ENCODE measurements at places on chromosomes 2 and 18.

GRCh38 chr2:186972281-186972970 is 123.5 kb upstream of the ZSWIM2 start:
- DNase-seq, result no peak

DNA sequence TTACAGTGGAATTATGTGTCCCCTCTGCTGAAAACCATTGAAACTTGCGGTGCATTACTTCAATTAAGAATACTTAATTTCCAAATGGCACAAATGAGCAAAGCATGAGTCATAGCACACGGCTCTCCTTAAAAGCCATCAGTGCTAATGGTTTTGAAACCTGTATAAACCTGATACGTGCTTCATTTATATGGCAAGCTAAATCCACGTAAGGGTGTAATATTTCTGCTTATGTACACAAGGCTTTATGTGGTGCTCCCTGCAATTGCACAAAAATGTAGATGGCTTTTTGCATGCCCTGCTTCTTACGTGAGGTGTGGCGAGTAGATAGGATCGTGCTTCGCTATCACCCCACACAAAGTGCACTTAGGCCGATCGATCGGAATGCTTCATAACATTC is 840.9 kb downstream of the GALR1 start:
- no peak for DNase-seq

GRCh38 chr2:236001166-236001828 is 166.9 kb downstream of the GBX2 start:
- DNase-seq, result no peak

GRCh38 chr2:98158305-98158704 is 71.3 kb downstream of the VWA3B start:
- no peak for DNase-seq

GRCh38 chr2:203612246-203612645 is 77.1 kb upstream of the RAPH1 start:
- no peak for DNase-seq

DNA sequence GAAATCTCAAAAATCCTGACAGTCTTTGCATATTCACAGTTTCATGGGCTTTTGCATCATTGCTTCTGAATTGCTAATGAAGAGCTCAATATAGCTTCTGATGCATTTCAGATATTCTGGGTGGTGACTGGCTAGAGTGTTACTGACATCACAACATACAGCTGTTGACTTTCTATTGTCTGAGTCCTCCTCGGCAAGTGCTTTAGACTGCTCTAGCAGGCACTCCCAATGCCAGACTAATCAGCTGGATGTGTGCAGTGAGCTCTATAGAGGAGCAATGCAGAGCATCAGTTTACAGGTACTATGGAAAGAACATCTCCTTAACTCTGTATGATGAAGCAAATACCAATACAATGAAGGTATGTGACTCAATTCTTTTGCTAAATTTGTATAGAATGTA is 54.9 kb downstream of the R3HDM1 start:
- DNase-seq, result no peak

DNA sequence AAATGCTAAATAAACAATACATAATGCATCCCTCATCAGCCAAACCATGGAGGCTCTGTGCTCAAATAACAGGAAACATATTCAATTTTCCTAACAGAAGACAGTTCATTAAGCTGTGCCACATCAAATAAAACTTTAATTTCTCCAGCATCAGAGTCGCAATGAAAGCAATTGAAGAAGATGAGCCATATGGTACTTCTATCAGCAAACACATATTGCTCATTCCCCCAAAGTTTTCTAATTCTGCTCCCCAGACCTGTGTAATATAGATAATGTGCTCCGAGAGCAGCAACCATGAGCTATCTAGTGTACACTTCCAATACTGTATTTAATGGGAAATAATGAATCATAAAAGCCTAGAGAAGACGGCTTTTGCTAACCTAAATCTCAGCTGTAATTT is 263.2 kb downstream of the MEIS1 start:
- DNase-seq, result no peak

DNA sequence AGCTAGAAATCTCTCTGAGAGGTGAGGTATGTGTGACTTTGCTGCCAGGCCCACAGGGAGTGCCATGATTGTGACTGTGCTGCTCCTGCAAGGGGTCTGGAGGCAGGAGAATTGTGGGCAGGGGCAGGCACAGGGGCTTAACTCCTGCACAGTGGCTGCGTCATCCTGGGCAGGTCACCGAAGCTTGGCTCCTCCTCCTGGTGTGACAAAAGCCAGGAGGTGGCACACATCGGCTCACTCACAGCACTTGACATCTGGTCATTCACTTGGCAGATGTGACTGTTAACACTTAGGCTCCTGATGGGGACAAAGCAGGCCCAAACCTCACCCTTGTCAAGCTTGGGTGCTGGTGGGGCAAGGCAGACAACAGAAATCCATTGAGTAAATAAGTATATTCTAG is 36.4 kb upstream of the GLI2 start:
- no peak for DNase-seq

DNA sequence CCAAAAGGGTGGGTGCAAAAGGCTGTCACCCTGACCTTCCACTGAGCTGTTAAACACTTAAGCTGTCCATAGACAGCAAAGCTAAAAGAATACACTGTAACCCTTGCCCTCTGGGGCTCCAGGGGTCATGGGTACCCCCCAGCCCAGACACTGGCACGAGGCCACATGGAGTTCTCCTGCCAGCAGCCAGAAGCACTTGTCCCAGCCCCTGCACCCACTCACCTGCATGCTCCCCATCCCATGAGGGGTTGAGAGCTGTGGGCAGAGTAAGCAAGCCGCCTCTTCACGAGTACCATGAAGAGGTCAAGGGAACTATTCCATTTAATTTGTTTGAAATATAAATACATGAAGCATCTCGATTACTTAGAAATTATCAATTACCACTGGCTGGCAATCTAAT is 867.1 kb upstream of the ZEB2 start:
- DNase-seq, result no peak

GRCh38 chr2:240252191-240252871 is 111.9 kb upstream of the OTOS start:
- no peak for DNase-seq

DNA sequence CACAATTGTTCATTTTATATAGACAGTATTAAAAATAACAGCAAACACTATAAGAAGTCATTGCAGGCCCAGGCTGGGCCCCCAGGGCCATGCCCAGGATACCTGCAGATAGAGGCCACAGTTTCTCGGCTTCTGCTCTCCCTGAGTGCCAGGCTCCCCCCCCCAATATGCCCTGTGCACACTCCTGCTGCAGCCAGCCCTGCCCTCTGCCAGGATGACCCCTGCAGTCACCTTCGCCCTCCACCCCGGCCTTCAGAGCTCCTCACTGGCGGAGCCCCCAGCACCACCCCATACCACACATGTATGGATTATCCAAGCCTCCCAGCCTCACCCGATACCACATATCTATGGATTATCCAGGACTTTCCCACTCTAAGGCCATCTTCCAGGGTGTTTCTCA is 104.5 kb downstream of the TPO start:
- no peak for DNase-seq

GRCh38 chr2:39140322-39140847 is 19.5 kb upstream of the SOS1 start:
- no peak for DNase-seq

GRCh38 chr2:96233880-96234316 is 25.3 kb upstream of the STARD7 start:
- no peak for DNase-seq

DNA sequence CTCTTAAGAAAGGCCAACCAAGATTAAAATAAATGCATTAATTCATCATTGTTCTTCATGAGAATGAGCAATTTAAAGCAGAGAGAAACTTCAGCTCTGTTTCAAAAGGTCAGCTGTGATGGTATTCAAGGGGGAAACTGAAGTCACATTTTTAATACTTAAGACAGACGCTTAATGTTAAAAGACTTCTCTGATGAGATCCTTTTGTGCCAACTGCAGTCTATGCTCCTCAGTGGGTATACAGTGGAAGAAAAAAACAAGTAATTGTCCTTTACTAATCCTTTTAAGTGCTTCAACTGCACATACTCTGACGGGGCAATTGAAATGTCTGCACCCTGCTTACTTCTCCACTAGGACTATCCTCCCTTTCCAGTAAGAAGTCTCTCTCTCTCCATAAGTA is 309.7 kb downstream of the GULP1 start:
- DNase-seq, result no peak

DNA sequence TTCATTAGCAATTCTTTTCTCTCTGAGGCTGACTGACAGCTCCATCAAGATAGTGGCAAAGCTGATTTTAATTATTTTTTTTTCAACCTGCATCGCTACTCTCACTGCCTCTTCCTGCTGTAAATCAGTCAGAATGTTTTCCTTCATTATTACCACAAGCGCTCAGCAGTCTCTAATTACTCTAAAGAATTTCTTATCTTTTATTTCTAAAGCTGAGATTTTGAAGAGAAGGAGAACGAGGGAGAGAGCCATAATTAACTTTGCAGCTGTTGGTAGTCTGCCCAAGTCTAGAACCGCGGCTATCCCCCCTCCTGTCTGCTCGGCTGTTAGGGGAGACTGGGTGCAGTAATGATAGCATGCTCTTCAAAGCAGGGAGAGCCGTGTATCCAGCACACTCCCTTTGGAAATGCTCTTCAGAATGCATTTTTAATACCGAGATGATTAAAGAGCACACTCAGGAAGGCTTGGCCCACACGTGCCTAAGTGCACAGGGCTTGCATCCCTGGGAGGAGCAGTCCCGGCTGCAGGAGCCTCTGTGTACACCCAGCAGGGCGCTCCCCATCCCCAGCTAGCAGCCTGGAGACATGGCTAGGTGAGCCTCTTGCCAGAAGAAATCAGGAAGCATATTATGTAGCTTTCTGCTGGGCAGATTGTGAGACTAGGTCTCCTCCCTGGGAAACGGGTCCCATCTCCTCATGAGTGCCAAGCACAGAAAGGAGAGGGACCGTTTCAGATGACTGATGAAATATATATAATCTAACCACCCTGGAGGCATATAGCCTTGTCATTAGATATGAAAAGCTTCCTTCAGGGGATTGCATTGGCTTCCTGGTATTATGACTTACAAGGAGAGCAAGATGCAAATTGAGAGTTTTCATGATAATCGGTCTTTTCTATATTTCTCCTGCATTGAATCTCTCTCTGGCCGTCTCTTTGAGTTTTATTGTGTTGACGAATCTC is 555.2 kb downstream of the CMPK2 start:
- DNase-seq, result no peak
